ENCODE measurements at places on chromosomes 1 and 21.

DNA sequence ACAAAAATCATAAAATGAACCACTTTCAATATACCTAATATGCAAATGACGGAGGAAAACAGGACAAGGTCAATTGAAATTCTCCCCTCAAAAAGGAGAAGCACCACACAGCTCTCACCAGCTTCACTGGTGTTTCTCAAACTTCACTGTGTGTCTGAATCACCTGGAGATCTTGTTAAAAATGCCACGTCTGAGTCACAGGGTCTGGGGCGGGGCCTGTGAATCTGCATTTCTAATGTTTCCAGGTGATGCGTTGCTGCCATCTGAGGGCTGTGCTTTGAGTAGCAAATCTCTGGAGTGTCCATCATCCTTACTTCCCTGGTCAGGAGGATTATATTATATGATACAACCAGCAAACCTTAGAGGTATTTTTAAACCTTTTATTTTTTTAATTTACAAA lies 9.0 kb downstream of the CLDN19 start:
- DNase-seq, result peak; percentile 65

DNA sequence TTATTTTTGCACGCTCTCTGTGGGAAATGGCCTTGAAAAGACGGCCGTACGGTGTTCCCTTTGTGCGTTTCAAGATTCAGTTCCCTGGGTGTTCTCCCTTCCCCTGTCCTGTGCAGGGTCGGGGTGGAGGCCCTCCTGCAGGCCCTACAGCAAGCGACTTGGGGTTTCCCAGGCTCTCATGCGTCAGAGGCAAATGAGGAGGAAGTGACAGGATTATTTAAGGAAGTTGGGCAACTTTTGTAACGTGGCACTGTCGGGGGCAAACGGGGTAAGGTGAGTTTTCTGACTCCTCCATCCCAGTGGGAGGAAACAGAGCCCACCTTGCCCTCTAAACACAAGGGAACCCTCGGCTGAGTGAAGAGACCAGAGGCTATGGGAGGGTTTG lies 16.1 kb upstream of the AJAP1 start:
- peak; percentile 47 for DNase-seq

DNA sequence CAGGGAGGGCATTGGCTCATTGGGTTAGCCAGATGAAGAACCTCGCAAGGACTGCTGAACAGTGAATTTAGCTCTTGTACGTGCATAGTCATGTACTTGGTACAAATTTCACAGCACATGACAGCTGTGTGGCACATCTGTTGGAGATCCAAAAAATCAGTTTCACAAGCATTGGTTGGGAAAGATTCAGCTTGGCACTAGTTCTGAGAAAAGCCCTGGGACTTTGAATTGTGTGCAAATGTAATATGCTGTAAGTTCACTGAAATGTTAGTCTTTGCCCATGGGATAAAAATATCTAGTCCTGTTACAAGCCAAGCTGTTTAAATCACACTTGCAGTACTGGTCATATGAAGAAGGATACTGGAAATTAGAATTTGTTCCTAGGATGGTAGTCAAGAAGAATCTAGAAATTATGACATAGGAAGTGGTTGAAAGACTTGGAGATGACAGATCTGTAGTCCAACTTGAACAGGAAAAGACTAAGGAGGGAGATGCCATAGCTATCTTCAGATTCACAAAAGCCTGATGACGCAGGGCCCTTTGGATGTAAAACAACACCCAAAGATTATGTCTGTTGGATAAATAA lies 19.2 kb downstream of the LAMC2 start:
- no peak for DNase-seq

- DNase-seq, result no peak
Measured at GRCh38 chr21:28703861-28704260, 288.8 kb downstream of the LTN1 start.

DNA sequence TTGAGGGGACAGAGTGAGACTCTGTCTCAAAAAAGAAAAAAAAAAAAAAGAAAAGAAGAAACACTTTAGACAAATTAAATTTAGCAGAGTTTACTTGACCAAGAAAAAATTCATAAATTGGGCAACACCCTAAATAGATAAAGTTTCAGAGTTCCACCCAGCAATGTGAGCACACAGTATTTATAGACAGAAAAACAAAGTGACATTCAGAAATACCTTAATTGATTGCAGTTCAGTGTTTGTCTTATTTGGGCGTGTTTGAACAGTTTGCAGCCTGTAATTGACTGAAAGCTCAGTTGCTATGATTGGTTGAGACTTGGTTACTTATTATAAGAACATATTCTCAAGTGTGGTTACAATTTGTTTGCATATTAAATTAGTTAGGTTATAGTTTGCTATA lies 603.5 kb upstream of the NEGR1 start:
- no peak for DNase-seq

DNA sequence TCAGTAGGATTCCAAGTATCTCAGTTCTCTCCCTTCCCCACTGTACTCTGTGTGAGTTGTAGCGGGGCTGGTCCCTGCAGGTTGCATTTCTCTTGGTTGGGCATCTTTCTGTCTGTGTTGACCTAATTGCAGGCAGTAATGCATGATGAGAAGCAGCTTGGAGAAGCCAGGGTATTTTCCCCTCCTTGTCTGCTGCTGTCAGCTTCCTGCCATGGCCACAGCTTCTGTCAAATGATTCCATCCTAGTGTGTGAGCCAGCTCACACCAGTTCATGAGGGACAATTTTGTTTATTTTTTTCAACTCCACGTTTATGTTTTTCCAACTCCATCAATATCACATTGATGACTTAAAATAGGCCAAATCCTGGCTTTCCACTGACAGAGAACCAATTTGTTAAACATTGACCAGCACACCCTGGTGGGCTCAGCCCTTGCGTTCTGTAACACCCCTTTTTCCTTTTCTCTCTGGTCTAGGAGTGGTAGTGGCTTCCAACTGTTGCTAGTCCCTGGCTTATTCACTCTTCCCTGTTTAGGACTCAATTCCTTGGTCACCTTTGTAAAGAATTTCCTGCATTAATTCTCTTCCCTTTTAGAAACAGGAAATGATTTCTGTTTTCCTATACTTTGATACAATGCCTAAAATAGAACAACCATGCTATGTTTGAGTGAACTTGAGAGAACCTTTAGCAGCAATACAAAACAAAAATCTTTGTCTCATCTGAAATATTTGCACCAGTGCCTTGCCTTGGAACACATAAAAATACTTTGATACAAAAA lies 44.9 kb upstream of the APOBEC4 start:
- DNase-seq, result no peak

DNA sequence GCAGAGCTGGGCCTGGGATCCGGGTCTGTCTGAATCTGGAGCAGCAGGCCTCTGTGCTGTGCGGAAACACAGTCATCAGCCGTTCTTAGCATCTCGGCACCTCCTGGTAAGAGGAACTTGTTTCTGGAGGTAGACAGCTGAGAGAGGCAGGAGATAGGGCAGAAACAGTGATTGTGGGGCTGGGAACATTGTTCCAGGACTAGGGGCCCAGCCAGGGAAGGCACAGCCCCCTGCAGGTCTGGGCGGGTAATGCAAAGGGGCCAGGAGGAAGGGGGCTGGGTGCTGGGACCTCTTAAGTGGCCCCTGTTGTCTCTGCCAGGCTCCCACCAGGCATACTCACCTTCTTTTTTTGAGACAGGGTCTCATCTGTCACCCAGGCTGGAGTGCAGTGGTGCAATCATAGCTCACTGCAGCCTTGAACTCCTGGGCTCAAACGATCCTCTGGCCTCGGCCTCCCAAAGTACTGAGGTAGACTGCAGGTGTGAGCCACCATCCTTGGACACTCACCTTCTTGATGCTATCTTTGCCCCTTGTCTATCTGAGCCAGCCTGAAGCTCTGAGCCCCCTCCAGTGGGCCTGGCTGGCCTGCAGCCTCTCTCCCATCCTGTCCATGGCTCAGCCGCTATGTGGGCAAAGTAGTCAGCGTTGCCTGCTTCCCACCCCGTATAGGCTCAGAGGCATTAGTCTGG lies 134.3 kb upstream of the ZBTB40 start:
- DNase-seq, result no peak

DNA sequence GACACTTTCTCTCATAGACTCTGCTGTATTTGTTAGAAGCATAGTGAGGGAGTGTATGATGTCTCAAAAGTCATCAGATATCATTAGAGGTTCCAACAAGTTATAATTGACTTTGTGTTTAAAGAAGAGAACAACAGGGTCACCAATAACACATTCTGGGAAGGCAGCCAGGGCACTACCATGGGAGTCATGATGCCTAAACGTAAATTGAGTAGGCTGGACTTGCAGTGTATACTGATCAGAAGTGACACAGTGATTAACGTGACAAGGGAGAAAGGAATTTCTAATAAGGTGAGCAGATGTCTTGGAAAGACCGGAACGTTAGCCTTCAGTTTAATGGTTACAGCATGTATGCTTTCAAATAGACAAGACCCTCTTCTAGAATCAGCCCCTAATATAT lies 973.2 kb downstream of the NCAM2 start:
- DNase-seq, result no peak

DNA sequence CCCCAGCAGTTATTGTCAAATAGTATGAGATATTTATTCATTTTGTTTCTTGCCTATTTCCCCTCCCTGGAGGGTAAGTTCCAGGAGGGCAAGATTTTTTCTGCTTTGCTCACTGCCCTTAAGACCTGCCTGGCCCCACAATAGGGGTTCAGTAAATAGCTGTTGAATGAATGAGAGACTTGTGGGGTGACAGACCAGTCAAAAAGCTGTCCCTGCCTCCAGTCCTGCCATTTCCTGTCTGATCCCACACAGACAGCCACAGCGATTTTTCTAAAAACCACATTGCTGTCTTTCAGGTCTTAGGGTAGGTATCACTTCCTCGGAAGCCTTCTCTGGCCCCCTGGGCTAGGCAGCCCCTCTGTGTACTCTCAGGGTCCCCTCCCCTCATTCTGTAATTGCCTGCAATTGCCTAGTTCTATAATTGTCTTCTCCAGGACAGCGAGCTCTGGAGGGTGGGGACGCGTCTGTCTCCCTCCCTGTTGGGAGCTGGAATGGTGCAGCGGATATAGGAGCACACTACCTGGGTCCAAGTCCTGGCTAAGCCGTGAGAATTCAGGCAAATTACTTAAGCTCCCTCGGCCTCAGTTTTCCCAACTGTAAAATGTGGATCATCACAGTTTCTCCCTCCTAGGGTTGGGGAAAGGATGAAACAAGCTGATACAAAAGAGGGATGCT lies 1.8 kb upstream of the EXTL1 start:
- peak; percentile 26 for DNase-seq

GRCh38 chr1:34762474-34763141 lies 3.1 kb downstream of the GJB4 start:
- peak; percentile 58 for DNase-seq

GRCh38 chr1:116990612-116991151 lies 10.9 kb upstream of the CD101 start:
- no peak for DNase-seq

GRCh38 chr1:220696226-220696862 lies 6.2 kb downstream of the C1orf115 start:
- no peak for DNase-seq

DNA sequence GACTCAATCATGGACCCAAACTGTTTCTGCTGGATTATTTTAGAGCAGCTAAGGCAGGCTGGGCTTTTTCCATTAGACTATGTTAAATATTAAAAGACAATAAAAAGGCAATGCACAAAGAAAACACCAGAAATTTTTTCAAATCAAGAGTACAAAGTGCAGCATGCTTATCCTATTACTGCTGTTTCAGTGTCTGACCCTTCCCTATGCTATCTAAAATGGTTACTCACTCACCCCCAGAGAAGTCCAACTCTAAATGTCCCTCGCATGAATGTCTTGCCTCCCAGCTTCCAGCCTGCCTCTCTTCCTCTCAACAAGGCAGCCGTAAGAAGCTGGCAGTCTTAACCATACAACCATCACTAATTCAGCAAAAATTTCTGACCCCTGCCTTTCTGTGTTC lies 108.7 kb upstream of the SYT6 start:
- no peak for DNase-seq

DNA sequence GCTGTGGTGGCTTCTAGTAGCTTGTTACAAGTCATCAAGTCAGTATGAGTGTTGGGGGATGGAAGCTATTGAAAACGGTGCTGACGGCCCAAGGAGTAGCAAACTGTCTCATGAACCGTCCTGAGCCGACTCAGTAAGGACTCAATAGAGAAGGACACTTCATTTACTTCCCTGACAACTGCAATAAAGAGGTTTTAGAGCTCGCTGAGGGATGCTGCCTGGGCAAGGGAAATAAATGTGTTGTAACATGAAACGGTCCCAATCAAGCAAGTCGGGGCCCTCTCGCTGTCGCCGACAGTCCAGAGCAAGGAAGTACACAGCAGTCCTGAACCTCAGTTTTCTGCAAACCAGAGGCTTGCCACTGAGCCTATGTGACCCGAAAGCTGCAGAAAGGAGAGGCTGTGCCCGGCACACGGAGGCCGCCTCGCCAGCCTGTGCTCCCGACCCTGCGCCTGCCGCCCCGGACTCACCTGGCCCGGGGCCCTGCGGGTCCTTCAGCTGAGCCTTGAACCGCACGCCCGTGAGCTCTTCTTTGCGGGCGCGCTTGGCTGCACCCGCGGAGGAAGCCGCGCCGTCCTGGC lies 423 bp downstream of the URB1 start:
- peak; percentile 27 for DNase-seq

DNA sequence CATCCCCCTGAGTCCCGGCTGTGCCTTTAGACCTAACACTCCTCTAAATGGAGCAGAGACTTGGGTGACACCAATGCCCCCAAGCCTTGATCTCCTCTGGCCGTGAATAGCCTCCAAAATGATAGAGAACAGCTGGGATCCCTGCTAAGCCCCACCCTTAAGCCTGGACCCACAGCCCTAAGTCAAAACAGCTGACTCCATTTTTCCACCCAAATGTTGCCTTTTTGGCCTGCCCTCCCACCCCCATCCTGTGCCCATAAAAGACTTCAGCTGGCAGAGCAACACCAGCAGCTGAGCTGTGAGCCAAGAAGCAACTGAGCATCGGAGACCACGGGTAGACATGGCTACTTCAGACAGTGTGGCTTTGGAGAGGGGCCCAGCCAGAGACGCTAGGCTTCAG lies 420.8 kb downstream of the NPHP4 start:
- DNase-seq, result no peak

DNA sequence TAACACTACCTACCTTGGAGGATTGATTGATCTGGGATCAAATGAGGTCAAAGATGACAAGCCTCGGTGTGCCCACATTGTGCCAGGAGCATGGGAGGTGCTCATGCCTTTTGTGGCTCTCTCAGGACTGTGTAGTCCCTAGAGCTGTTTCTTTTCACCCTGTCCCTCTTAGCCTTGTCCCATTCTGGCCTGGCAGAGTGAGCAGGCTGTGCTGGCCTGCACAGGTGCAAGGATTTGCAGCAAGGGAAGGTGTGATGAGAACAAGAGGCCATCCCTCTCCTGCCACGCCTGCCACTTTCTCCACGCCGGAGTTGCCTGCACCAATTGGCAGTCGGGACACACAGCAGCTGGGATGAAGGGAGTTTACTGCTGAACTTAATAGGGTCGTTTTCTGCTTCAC lies 410.6 kb upstream of the VAMP3 start:
- no peak for DNase-seq

DNA sequence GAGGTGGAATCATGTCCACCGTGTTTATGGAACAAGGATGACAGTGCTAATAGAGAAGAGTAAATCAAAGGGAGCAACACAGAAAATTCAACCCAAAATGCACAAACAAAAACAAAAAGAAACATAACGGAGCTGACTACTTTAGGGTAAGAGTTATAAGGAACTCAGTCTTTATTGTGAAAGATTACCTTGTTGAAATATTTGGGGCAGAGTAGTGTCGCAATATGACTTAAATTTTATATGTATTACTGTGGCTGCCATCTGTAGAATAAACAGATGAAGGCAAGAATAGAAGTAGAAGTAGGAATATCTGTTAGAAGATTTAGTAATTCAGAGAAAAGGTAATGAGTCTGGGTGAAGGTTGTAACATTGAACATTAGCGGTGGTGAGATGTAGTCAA lies 913.9 kb downstream of the BRINP3 start:
- DNase-seq, result no peak

GRCh38 chr21:45010096-45010495 lies 64.3 kb upstream of the ADARB1 start:
- no peak for DNase-seq
